ENCODE measurements at places on chromosomes 5 and 9. TPM values are rescaled to one million over a fixed set of nuclear protein-coding genes. Genes with fewer than 3 reads are reported as not detected.

The FST gene
- not detected for total RNA-seq

The GRIN3A gene
- total RNA-seq, result not detected

The ROPN1L gene
- total RNA-seq, result 3.6 TPM

The DPYSL3 gene
- 226 TPM for total RNA-seq

The F2R gene
- total RNA-seq, result 9.1 TPM

The PIP5K1B gene
- not detected for total RNA-seq

The SLC36A3 gene
- total RNA-seq, result not detected

The SLC6A18 gene
- total RNA-seq, result not detected

The NR4A3 gene
- not detected for total RNA-seq

The GSN gene
- total RNA-seq, result 8.7 TPM

The EIF4E1B gene
- total RNA-seq, result not detected

DNA sequence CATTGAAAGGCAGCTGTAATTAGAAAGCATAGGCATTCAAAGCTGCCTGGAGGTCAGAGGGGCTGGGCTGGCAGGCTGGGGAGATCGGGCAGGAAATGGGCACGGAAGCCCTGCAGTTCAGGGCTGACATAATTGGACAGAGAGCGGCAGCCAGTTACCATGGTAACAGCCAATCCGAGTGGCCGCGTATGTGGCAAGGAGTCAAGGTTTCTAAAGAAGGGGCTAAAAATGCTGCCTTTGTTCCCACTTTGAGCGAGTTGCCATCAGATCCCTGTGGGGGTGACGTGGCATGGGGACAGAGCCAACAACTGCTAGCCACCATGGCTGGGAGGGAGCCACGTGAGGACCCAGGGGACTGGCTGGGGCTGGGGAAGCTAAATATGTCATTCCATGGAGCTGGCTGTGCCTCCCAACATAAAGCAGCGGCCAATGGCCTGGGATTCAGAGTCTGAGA, 44.7 kb upstream of the NDFIP1 start:
- DNase-seq, result no peak

DNA sequence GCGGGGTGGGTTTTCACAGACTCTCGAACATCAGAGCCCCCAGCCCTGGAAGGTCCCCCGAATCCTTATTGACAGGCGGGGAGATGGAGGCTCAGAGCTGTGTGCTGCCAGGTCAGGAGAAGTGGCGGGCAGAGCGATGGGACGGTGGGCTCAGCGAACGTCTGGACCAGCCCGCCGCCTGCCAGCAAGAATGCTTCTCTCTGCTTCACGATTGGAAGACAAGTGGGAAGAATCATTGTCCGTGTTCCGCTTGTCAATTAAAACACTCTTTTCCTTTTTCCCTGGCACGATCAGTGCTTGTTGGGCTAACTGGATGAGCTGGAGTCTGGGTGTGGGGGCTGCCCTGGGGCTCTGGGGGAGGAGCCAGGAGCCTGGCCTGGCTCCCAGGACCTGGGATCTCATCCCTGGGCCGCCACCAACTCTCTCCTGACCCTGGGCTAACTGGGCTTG, 1.6 kb downstream of the COL5A1 start:
- no peak for DNase-seq

GRCh38 chr9:101409079-101409477, 10.4 kb downstream of the ZNF189 start:
- DNase-seq, result peak; percentile 19

- no peak for DNase-seq
Observed at GRCh38 chr9:72440992-72441847, 76.2 kb upstream of the ZFAND5 start.

- peak; percentile 68 for DNase-seq
Observed at GRCh38 chr5:10018201-10019069, 231.3 kb downstream of the ATPSCKMT start.

DNA sequence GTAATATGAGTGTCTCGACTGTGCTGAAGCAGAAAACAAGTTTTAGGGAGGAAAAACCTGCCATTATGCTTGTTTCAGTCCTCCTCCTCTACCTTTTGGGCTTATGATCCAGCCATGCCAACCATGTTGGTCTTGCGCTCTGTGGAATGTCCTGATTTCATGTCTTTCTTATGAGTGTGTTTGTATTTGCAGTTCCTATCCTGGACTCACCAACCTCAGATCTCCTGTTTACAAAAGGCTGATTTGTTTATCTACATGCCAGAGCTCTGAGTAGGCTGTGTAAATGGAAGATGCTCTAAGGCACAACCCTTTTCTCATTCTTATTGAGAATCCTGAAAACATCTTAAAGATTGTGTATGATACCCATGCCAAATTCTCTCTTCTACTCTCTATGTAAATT, 138.6 kb downstream of the ARHGEF28 start:
- peak; percentile 8 for DNase-seq

DNA sequence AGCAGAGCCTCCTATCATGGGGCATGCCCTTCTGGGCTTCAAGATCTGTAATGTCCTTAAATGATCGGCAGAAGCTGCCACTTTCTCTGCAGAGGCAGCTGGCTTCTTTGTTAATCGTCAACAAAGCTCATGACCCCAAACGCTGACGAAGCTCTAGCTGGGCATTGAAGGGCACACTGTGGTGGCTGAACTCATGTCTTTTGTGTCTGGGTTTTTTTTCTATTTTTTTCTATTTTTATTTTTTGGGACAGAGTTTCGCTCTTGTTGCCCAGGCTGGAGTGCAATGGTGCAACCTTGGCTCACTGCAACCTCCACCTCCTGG, 65.2 kb upstream of the ASS1 start:
- no peak for DNase-seq

DNA sequence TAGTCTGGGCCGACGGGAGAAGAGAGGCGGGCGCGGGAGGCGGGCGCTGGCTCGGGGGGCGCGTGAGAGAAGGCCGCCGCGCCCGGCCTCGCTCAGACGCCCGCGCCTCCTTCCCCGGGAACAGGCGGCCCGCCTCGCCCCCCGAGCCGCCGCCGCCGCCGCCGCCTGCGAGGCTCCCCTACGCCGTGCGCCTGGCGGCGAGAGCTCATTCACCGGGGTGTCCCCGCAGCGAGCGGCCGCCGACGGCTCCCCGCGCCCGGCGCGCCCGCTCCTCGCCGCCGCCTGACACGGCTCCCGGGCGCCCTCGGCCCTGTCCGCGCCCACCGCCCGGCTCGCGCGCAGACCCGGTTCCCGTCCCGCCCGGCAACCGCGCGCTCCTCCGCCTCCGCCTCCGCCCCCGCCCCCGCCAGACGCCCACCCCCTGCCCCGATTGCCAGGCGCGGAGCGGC, at the start of gene GNAQ:
Gene GNAQ, minus strand, starts transcription at position 368 of the 449 bp plus-strand sequence. CDS start 576 bp downstream, outside the sequence.
- DNase-seq, result no peak

GRCh38 chr5:82624062-82624461, 345.9 kb upstream of the RPS23 start:
- DNase-seq, result no peak

- no peak for DNase-seq
Observed at GRCh38 chr9:136646827-136647711, 15.6 kb upstream of the EGFL7 start.

DNA sequence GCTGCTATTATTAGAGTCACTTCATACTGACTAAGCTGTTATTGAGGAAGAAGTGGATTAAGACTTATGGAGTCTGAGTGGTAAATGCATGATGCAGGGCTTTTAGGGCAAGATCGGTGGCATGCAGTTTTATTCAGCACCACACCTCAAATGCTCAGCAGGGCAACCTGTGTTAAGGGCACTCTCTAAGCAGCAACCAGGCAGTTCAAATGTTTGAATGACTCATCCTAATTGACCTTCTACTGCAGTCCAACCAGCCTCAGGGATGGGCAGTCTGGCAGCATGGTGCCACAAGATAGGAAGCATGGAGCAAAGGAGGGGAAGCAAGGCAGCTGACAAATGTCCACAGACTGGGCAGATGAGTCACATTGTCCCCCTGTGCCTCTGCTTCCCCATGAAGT, 80.2 kb upstream of the MIER3 start:
- DNase-seq, result peak; percentile 70

DNA sequence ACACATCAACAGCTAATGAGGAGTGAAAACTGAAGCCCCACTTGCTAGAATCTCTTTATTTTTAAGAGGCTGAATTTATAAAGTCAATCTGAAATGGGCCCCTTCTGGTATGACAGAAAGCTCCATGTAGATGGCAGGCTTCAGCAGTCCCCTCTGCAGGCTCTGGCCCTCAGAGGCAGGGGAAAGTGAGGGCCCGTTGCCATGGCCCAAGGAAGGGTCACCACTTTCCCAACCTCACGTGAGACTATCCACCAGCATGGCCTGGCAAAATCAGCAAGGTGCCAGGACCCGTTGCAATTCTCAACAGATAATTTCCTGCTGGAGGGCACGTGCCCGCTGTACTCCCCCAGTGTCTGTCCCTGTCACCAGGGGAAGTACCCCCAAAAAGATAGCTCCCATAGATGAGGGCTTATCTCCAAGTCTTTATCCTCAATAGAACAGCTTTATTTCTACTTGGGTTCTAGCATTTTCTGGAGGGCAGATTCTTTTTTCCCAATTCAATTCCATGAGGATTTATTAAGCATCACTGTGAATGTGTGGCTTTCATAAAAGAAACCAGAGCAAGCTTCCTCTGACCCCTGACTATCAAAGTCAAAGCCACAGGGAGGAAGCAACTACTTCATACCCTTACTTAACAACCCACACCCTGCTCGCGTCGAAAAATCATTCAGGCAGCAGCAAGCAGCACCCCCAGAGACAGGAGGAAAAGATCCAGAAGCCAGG, 85.4 kb upstream of the FSTL4 start:
- no peak for DNase-seq

GRCh38 chr5:145056800-145057199, 778.3 kb downstream of the PRELID2 start:
- DNase-seq, result peak; percentile 2

GRCh38 chr9:72695365-72695764, 174.0 kb downstream of the TMC1 start:
- DNase-seq, result no peak

DNA sequence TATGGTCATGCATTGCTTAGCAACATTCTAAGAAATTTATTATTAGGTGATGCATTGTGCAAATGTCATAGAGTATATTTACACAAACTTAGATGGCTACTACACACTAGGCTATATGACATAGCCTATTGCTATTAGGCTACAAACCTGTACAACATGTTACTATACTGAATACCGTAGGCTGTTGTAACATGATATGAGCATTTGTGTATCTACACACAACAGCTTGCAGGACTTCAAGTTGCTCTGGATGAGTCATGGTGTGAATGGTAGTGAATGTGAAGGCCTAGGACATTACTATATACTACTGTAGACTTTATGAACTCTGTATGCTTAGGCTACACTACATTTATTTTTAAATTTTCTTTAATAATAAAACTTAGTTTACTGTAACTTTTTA, 107.2 kb upstream of the MAMDC2 start:
- no peak for DNase-seq

DNA sequence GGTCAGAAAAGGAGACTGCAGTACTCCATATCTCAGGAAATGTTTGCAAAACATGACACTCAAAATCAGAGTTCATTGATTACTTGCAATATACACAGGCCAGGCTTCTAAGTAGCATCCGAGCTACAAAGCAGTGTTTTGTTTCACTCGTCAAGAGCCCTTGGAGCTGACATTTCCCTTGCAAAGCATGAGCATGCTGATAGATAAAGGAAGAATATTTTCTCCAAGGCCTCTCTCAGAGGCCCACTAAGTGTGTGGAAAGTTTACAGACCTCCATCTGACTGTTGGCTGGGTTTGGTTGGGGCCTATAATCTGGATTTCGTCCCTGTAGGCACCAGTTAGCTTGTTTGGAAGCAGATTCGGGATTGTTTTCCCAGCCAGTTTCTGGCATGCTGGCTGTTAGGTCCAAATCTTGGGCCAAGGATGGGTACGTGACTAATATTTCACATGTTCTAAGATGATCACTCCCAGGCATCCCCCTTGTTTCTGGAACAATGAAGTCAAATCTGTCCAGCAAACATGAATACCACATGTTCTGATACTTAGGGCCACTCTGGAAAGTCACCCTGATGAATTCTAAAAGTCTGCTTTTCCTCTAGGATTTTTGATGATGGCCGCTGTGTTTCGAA, 161.3 kb downstream of the RFK start:
- DNase-seq, result no peak

- no peak for DNase-seq
Observed at GRCh38 chr5:97046270-97046982, 96.0 kb downstream of the LIX1 start.

GRCh38 chr5:169649486-169649885, 12.4 kb downstream of the DOCK2 start:
- DNase-seq, result no peak

GRCh38 chr5:68287976-68288706, 72.6 kb downstream of the PIK3R1 start:
- DNase-seq, result peak; percentile 87

DNA sequence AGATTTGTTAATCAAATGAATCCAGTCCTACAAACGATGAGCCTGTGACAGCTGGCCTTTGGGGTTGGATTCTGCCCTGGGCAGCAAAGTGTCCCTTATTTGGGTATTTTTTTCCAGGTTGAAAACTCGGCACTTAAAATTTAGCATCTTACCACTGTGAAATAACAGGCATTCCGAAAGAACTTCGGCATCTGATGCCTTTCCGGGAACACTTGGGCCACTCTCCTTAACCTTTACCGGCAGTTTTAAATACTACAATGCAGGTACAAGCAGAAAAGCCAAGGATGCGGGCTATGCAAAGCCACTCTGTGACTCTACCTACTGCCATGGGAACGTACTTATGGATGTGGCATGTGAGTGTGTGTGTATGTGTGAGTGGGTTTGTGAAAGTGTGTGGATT, 1.0 kb upstream of the RASGRF2 start:
- no peak for DNase-seq

DNA sequence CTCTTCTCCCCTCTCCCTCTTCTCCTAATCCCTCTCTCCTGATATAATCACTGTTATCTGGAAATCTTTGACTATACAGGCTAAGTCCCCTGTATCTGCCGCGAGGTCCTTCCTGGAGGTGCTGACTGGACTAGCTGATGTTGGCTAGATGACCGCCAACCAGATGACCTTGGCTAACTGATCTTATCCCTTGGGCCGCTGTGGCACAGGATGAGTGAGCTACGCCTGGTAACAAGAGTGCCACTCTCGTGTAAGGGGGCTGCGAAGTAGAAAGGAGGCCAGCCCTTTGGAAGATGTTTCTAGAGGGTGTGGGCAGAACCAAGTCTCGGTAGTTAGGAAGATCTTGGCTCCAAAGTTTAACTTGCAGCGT, 345 bp upstream of the PRRC1 start:
- peak; percentile 68 for DNase-seq

DNA sequence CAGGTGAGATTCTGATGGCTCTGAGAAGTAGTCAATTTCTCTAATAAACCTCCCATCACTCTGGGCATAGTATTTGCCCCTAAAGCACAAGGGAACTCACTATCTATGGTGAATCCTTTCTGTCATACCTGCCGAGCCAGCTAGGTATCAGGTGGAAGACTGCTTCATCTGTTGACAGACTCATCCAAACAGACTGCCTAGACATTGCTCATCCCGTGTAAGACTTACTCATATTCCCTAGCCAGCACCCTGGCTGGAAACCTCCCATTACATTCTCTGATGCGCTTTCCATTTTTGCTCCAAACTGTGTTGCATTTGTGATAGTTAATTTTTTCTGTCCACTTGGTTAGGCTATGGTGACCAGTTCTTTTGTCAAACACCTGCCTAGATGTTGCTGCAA, 595.9 kb downstream of the DNAH5 start:
- no peak for DNase-seq

- DNase-seq, result no peak
Observed at GRCh38 chr9:1580215-1580614, 434.9 kb upstream of the SMARCA2 start.
